ENCODE measurements at places on chromosomes 6 and 20.

DNA sequence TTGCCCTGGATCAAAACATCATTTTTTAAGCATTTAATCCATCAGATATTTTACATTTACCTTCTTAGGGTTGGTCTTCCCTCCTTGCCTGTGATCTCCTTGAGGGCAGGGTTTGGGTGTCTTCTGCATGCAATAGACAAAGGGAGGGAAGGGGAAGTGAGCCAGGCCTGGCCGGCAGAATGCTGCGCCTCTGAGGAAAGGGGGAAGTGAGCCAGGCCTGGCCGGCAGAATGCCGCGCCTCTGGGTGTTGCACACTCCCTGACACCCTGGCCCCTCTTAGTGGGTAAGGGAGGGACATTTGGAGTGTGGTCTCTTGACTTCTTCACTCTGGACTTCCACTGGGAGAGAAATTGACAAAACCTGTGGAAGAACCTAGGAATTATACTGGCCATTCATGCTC, 12.4 kb downstream of the PSMF1 start:
- peak; percentile 72 for DNase-seq

DNA sequence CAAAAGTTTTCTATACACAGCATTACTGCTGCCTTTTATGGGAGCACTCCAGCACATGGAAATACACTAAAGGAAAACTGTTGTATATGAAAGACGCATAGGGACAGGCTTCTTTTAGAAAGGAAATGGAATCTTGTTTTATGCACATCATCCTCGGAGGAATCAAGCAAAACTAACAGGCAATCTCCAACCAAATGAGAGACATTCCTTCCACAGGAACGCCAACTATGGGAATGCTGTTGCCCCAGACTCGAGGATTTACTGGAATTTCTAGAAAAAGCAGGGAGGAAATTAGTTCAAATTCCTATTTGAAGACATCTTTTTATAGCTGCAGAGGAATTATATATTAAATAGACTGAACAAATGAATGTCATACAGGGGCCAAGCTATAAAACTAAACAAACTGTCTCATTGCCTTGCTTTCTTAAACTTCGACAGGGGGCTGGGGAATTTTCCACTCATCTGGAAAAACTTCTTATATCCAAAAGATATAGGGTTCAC, 52.2 kb downstream of the LYRM4 start:
- no peak for DNase-seq

DNA sequence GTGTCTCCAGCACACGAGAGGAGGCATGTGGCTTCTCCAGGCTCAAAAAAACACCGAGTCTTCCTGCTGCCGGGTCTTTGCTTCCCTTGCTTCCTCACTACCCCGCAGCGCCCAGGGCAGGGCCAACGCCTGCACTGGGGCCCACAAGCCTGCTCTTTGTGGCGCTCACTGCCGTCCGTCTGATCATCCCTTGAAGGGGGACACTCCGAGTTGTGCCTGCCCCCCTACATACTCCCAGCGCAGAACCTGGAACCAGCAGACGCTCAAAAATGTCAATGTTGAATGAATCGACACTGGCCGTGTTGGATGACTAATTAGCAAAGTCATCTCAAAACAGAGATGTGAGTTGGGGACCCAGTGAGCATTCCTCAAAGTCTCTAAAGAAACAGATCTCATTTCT, 8.1 kb upstream of the ARFGAP1 start:
- no peak for DNase-seq

- no peak for DNase-seq
Observed at GRCh38 chr6:4413073-4413472, 277.7 kb upstream of the ECI2 start.

DNA sequence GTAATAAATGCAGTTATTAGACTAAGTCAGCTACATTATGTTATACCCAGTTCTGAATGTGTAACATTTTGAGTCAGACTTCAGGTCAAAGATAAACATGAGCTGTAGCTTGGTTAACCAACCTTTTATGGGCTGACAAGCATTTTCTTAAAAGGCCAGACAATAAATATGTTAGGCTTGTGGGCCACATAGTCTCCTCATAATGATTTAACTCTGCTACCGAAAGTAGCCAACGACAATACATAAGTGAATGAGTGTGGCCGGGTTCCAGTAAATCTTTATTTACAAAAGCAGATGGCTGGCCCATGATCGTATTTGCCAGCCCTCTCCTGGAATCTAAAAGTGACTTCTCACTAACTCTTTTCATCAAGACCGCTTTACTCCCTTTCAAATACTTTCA, 49.9 kb downstream of the ATG5 start:
- no peak for DNase-seq

Data from inflammatory macrophage treated with lipopolysaccharide for 1 hour (primary cell).